A375 (cell line): ENCODE measurements at places on chromosomes 3 and 15. TPM values are rescaled to one million over a fixed set of nuclear protein-coding genes. Genes with fewer than 3 reads are reported as not detected.

The C3orf49 gene
- total RNA-seq = not detected in 2 replicates

The SAMD7 gene
- not detected in 2 replicates for total RNA-seq

The DLL4 gene
- 0.21 TPM in 1 of 2 replicates, not detected in the other for total RNA-seq

The SLC49A4 gene
- total RNA-seq = 15.3 TPM in 2 replicates

The FAM227B gene
- total RNA-seq = 1.6 and 2.7 TPM in 2 replicates

The VWA5B2 gene
- 0.15 TPM in 1 of 2 replicates, not detected in the other for total RNA-seq

The LEKR1 gene
- total RNA-seq = 0.80 and 1.2 TPM in 2 replicates

The DPH6 gene
- 32.7 and 36.2 TPM in 2 replicates for total RNA-seq

The LRRC2 gene
- total RNA-seq = 0.37 and 0.53 TPM in 2 replicates

The GOLGA8M gene
- total RNA-seq = 0.08 TPM in 1 of 2 replicates, not detected in the other

The FBXW12 gene
- total RNA-seq = 0.04 TPM in 1 of 2 replicates, not detected in the other

The EFCC1 gene
- 0.23 TPM in 1 of 2 replicates, not detected in the other for total RNA-seq

The SLC12A1 gene
- total RNA-seq = not detected in 2 replicates

The EPHB1 gene
- total RNA-seq = 1.6 and 3.0 TPM in 2 replicates

The RLBP1 gene
- total RNA-seq = 3.7 and 5.3 TPM in 2 replicates

The CX3CR1 gene
- not detected in 2 replicates for total RNA-seq
